ENCODE measurements at places on chromosomes 11 and 22.

DNA sequence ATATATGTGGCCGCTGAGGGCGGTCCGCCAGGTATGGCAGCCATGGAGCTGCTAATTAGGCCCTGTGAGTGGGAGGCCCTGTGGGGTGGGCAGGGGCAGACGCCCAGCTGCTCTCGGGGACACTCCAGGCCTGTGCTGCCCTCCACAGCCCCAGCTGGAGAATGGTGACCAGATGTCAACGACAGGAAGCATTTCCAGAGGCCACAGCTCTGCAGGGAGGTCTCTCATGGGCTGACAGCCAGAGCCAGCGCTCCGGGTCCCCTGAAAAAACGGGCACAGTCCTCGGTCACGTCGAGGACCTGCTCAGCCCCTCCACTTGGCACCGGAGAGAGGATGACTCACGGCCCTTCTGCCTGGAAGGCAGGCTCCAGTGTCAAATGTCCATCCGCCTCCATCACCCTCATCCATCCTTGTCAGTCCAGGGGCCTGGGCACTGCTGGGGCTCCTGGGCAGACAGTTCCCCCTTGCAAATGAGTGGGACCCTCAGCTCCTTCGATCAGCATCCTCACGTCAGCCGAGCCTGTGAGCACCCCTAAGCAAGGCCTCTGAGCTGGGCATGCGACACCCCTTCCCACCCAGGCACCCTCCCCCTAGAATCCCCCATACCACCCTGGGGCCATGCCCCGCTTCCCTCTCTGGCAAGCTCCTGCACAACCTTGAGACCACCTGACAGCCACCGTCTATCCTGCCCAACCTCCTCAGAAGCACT, 1.9 kb downstream of the BID start:
- no peak for DNase-seq

DNA sequence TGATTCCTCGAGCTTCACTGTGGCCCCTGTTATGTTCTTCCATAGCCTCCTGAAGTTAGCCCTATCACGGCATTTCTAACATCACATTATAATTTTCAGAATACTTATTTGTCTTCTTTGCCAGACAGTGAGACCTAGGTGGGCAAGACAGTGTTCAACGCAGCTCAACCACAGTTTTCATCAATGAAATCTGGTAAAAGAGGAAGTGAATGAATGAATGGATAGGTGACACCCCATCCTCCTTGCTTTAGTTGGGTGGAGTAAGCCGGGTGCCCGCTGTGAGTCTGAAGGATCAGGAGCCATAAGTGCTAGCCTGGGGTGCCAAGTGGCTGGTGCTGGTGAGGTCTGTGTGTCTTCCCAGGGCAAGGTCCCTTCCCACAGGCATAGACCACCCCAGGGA, 60.2 kb upstream of the MTNR1B start:
- no peak for DNase-seq

GRCh38 chr11:65356394-65356972, 1.9 kb downstream of the TIGD3 start:
- no peak for DNase-seq

- DNase-seq = no peak
Measured at GRCh38 chr22:25113316-25113721, 86.3 kb upstream of the CRYBB3 start.

- no peak for DNase-seq
Measured at GRCh38 chr11:77381729-77382665, 80.5 kb upstream of the GDPD4 start.

DNA sequence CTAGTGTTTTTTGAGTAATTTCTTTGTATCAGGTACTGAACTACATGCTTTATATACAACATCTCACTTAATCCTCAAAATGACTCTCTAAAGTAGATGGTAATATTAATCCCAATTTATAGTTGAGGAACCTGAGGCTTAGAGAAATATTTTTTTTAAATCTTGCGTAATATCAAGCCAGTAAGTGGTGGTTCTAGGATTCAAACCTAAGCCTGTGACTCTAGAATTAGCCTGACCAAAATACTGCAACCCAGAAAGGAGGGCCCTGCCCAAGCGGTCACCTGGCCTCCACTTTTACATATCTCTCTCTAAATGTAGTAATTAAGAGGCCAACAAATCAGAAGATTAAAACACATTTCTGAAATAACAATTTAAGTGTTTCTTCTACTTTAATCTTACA, 28.6 kb downstream of the SLC36A4 start:
- DNase-seq = no peak

DNA sequence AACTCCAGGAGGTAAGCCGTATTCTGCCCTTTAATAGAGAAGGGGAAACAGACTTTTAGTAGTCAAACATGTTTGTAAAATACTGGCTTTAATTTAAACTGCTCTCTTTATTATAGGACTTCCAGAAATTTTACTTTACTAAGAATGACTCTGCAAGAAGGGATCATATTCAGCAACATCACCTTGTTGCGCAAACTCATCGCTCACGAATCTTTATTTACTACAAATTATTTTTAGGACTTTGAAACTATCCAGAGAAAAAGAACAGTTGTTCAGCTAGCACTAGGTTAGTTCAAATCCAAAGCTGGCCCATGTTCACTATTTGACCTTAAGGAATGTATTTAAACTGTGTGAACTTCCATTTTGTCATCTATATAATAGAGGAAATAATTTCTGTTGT, 498.3 kb upstream of the TENM4 start:
- DNase-seq = no peak

DNA sequence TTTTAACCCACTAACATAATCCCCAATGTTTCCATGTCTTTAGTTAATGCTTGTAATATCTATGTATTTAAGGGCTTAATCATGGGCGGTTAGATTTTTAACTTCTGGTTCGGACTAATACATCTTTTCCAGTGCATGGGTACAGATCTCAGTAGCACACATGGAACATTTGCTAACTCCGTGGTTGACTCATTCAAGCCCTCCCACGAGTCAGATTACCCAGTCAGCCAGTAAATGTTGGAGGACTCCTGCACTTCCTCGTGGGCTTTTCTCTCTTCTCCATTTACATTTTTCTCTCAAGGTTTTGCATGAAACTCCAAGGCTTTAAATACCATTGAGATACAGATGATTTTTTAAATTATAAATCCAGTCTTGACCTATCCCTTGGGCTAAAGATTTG, 313.9 kb downstream of the ST3GAL4 start:
- no peak for DNase-seq

GRCh38 chr22:25070956-25071355, 118.4 kb downstream of the KIAA1671 start:
- DNase-seq = no peak

GRCh38 chr22:32226326-32227104, 21.6 kb upstream of the RFPL2 start:
- DNase-seq = peak; percentile 40

DNA sequence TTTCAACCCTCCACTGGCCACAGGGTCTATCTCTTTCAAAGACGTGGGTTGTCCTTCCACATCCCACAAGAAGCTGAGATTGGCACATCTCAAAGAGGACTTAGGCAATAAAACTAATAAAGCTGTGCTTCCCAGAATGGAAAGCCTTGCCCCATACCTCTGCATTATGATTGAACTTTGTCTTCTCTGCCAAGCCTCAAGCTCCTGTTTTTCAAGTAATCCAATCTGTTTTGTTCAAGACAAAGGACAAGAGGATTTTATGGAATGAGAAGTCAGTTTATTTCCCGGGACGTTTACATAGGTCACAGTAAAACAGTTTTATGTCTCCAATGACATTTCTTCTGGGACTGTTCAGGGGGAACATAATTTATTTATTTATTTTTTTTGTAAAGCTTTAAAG, 108.4 kb downstream of the GALNT18 start:
- no peak for DNase-seq

DNA sequence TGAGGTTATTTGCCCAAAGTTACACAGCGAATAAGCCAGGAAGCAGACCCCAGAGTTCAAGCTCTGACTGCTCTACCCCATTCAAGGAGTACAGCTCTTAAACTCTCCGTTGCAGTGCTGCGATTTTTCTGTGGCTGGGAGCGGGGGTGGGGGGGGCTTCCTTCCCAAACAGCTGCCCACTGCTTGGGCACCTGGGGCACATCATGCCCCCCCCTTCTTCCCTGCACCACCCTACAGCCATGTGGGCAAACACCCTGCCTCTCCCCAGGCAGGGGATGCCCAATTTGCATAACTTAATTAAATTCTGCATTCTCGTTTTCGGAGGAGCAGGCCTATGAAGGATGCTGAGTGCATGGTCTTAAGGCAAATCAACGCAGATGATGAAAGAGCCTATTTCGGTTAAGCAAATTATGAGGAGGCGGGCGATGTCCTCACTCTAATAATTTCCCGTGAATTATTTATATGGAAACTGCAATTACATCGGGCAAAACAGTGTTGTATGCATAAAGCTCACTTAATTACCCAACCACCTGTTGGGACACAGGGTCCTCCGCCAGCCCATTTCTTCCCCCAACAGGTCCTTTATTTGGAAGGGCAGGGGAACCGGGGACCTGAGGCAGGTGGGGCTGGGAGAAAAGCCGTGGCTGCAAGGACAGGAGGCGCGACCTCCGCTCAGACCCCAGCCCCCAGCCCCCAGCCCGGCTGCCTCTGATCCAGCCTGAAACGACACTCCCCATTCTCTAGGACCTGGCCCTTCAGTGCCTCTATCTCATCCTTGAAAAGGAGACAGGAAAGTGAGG, 610.5 kb downstream of the BUD13 start:
- DNase-seq = no peak

- no peak for DNase-seq
Measured at GRCh38 chr22:46830841-46831240, 68.4 kb downstream of the TBC1D22A start.

DNA sequence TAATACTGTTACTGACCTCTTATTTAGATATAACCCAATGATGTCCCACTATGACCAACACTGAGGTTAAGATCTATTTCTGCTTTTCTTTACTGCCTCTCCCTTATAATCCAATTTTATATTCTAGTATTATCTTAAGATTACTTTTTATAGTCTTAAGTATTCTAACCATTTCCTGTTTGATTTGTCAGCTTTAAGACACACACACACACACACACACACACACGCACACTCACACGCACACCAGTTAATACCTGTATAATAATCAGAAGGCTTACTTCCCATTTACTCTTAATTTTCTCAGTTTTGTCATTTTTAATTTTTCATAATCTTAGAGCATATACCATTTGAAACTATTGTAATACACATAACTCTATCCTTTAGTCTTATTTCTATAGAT, 226.0 kb upstream of the C11orf87 start:
- DNase-seq = no peak

DNA sequence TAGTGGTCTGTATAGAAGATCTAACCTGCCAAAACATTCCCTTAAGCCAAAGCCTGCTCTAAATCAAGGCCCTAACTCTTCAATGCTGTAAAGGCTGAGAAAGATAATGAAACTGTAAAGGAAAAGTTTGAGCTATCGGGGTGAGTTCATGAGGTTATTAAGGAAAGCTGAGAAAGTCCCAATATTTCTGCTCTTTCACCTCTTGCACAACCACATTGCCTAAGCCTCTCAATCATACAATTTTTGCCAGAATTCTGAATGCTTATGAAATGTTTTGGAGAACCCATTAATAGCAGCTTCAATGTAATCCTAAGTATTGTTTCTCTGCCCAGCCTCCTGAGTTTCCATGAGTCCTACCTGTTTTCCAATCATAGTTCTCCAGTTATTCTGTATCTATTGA, 373.2 kb downstream of the LUZP2 start:
- DNase-seq = no peak

- DNase-seq = no peak
Measured at GRCh38 chr11:78140392-78141077, 1.1 kb upstream of the ALG8 start.

DNA sequence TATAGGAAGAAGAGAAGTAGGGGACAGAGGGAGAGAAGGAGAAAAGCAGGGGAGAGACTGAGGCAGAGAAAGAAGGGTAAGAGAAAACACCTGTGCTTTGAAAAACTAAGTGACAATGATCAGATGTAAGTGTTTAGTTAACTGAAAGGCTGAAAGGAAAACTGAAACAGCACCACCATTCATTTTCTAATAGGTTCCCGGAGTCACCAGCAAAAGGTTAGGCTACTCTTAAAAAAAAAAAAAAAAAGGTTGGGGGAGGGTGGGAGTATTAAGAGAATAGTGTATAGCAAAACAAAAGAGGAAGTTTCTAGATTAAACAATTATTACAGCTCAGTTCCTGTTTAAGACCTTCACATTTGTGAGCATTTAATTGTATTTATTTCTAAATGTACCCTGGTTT, 113.8 kb downstream of the CADM1 start:
- no peak for DNase-seq

GRCh38 chr11:64605656-64606585, 14.9 kb downstream of the SLC22A12 start:
- DNase-seq = no peak

GRCh38 chr22:25007444-25008106, 55.1 kb downstream of the KIAA1671 start:
- DNase-seq = no peak

DNA sequence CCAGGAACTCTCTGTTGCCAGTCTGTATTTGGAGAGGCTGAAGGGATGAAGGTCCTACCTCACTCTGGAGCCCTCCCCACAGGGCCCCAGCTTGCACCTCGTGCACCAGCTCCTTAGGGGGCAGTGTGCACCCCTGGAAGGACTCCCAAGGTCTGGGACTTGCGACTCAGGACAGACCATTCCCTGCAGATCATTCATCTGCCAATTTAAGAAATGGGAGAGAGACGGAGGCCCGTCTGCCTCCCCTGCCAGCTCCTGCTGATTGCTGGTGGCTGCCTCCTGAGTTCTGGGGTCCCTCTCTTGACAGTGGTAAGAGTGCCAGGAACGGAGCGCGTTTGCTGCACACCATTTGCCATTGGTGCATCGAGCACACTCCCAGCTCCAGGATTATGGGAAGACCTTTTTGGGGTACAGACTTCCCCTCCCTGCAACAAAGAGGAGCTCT, 27.4 kb upstream of the MALAT1 start:
- no peak for DNase-seq

DNA sequence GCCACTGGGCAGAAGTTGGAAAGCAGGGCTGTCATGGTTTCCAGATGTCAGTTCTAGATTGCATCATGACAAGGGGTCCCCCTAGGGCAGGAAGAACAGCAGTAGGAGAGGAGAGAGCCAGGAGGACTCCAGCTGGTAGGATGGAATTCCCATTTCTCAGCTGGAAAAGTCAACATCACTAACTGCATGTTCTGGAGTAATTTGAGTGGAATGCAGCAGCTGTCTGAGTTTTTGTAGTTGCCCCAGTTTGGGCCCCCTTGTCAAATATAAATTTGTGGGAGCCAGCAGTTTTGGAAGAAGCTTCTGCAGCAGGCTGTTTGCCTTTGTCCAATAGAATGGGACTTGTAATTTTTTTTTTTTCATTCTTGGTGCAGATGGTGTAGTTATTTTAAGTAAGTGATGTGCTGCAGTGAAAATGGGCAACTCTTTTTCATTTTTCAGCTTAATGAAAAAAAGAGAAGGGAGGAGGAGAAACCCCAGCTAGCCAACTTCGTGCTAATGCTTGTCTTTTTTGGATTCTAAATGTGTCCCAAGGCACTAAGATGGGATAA, 86.9 kb downstream of the LDLRAD3 start:
- no peak for DNase-seq

GRCh38 chr22:35834061-35834460, 116.4 kb downstream of the APOL5 start:
- DNase-seq = no peak
